ENCODE measurements at places on chromosomes 6 and 20.

- no peak for DNase-seq
Observed at GRCh38 chr20:53622247-53623133, 28.9 kb upstream of the ZNF217 start.

GRCh38 chr6:11025921-11026635 is 18.0 kb downstream of the ELOVL2 start:
- no peak for DNase-seq

GRCh38 chr6:9564021-9564420 is 850.9 kb downstream of the TFAP2A start:
- DNase-seq: no peak

DNA sequence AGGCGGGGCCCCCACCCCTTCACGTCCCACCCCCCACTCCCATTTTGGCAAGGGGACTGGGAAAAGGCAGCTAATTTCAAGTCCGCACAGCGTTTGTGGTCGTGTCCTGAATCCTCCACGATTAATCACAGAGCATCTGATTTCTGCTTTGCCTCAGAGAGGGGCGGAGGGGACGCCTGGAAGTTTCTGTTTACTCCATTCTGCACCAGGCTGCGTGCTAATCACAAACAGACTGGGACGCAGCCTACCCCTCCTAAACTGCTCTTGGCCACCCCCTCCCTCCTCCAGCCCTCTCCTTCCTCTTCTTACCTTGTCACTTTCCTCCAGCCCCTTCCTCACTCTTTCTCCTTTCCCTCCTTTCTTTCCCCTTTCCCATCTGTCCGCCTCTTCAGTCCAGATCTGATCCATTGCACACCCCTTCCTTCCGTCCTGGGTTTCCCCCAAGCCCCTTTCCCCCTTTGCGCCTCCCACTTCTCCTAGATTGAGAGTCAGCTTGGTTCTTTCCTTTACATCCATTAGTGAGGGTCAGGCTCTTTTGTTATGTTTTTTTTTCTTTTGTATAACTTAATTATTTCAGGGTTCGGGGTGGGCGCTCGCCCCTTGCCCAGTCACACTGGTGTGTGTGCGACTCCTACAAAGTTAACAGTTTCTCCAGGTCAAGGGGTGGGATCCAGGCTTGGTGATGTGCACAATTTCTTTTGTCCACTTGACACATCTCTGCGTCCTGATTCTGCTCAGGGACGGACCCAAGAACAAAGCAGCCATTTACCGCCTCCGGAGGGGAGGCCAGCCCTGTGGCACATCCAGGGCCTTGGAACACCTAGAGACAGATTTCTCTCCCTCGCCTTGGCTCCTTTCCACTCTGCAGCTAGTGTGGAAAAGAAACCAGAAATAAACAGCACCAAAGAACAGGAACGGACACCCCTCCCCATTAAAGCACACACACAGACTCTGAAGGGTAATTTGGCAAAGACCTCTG is 520 bp upstream of the RIPOR3 start:
- DNase-seq: no peak

GRCh38 chr20:57785061-57785460 is 75.2 kb upstream of the PMEPA1 start:
- no peak for DNase-seq

GRCh38 chr6:47489995-47490394 is 12.4 kb downstream of the CD2AP start:
- DNase-seq: no peak

All from stimulated activated CD8-positive, alpha-beta memory T cell treated with anti-CD3 and anti-CD28 coated beads, Interleukin-4, amount 100 ng/mL, for 1 hour (primary cell).